NCI-H226 (cell line): ENCODE measurements at places on chromosomes 2 and 18.

DNA sequence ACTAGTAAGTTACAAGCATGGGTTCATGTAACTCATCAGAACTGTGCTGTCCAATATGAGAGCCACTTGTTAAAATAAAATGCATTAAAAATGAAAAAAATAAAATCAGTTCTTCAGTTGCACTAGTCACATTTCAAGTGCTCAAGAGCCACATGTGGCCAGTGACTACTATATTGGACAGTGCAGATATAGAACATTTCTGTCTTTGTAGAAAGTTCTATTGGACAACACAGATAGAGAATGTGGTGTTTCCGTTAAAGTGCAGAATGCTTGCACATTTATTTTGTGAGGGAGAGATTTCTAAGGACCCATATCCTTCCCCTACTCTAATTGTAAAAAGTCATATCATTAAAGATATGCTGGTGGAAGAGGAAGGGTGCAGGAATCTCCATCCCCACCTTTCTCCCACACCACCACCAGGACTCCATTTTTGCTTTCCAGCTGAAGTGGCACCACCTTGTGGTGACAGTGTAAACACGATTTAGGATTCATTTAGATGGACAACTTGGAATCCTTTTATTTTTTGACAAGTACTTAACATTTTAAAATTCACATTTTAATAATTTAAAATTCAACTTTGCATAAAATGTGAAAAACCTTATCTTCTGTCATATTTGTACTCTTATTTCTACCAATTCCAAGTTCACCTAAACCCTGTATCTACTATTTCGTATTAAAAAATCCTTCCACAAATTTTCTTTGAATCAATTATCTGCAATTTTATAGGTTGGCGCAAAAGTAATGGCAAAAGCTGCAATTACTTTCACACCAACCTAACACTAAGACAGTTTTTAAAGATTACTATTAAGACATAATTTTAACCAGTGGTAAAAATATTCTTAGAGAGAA lies 9.4 kb upstream of the CD302 start:
- peak; percentile 38 for DNase-seq

DNA sequence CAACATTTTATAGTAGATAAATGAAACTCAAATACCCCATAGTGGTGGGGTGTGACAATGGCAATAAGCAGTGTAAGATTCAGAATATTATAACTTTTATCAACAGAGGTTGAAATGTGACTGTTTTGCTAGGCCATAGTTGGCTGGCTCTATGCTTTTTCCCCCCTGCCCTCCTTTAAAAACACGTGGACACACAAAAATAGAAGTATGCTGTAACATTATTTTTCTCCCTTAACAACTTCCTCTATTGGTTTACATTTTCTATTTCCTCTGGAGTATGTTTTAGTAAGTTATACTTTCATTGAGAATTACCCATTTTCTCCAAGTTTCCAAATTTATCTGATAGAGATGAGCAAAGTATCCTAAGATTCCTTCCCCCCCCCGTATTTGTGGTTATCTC lies 31.1 kb downstream of the NDUFAF7 start:
- DNase-seq: no peak

GRCh38 chr18:2878656-2879330 lies 32.0 kb downstream of the EMILIN2 start:
- no peak for DNase-seq

DNA sequence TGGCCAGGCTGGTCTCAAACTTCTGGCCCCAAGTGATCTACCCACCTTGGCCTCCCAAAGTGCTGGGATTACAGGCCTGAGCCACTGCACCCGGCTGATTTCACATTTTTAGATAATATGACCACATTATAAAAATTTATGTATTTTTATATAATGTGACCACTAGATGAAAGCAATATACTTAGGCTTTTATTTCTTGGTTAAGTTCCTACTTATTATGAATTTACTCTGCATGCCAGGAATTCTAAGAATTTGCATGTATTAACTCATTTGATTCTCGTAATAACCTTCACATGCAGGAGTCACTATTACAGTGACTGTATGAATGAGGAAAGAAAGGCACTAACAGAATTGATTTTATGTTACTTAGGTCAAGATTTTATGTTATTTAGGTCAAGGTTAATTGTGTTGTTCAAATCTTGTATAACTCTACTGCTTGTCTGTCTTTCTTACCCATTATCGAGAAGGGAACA lies 25.6 kb upstream of the CASP8 start:
- DNase-seq: no peak

DNA sequence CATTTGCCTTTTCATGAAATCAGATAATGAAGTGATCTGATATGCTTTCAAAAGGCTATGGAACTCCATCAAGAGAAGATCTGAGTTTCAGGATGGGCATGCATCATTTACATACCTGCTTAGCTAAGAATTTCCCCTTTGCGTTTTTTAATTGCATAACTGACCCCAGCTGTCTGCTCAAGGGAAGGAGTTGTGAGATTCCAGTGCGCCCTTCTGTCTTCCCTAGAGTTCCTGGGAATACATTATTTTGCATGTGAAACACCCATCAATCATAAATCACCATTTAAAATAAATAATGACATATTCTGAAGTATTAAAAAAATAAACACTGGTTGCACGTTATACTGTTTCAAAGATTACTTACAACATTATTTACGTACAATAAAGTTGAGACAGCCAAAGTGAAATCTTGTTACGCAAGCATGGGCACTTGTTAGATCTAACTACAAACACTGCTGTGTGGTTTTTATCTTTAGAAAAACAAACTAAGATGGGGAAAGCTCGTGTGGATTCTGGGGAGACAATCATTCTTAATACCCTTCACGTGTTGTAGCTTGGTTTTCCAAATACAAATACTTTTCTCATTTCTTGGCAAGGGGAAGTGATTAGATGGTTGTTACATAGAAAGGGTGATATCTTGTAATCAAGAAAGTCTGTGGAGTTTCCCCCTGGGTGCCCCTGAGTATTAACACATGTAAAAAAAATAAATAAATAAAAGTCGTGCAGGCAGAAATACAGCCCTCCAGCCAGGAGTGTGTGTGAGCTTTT lies 125.7 kb upstream of the LMAN1 start:
- peak; percentile 3 for DNase-seq

DNA sequence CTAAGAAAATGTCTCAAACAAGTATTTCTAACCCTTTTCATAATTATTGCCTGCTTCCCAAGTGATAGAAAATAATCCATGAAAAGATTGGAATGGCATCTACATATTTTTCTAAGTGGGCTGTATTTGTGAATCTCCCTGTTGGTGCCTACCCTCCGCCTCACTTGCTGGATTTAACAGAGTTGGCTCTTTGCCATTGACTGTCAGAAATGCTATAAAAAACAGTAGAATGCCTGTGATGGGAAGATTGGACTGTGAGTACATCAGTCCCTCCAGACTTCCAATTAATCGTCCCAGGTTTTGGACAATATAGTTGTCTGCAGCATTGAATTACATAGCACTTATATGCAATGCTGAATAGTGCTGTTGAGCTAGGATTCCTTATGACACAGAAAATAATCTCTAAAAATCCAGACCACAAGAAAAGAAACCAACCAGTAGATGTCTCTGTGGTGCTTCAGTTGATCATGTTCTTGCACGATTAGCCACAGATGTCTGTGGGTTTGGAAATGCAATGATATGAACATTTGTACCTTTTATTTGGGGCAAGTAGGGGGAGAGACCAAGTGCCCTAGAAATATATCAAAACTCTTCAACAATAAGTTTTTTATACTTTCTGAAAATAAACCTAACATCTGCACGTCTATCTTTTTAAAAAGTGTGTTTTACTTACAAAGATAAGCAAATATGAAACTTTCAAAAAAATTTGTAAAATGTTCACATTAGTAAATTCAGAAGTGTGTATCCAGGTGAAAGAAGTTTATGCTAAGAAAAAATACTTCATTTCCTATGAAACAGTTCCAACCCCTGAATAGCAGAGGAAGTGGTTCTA lies 88.5 kb downstream of the DYNAP start:
- DNase-seq: peak; percentile 35

- DNase-seq: no peak
Measured at GRCh38 chr2:46723346-46723745, 192.3 kb downstream of the MCFD2 start.

- DNase-seq: no peak
Measured at GRCh38 chr18:36839835-36840234, 10.9 kb downstream of the KIAA1328 start.

DNA sequence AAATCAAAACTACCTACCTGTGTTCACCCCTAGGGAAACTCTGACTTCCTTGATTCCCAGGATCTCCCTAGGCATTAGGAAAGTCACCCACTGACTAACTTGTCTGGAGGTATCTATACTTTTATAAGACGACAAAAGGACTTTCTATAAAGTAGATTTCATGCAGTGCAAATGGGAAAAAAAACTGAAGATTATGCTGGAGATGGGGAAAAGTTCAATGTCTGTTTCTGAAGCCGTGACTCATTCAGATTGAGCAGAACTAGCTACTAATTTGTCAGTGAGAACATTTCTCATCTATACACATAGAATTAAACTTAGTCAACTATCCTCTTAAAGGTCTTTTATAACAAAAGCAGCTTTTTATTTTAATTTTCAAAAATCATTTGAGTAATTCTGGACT lies 6.0 kb downstream of the SEPTIN10 start:
- DNase-seq: no peak

GRCh38 chr2:230956827-230957755 lies 32.0 kb upstream of the GPR55 start:
- DNase-seq: peak; percentile 45

DNA sequence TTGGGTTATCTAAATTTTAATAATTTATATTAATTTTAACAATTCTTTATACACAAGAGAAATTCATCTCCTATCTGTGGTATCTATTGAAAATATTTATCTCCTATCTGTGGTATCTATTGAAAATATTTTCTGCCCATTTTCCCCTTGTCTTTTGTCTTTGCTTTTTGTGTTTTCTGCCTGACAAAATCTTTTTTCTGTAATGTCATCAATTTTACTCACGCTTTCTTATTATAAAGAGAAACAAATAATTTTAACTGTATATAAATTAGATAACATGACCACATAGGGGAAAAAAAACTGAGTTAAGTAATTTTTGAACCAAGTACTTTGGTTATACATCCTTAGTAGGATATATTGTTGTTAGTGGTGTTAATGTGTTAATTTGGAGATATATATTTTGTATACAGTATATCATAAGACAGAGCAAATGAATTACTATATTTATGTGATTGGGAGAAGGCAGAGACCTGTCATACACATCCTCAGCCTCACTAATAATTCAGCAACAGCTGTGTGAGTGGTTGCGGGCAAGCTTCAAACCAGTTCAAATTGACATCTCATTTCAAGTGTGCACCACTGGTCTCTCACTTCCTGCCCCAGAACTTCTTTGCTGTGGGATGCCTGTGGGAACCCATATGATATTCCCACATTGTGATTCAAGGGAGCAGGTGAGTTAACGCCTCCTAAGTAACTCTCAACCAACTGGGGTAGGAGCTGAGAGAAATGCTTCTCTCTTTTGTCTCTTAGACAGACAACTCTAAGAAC lies 292.4 kb downstream of the SP3 start:
- no peak for DNase-seq

GRCh38 chr2:127843677-127844076 lies 14.3 kb downstream of the POLR2D start:
- DNase-seq: peak; percentile 37

- no peak for DNase-seq
Measured at GRCh38 chr2:9126540-9126939, 80.1 kb upstream of the ASAP2 start.

- DNase-seq: no peak
Measured at GRCh38 chr2:205077159-205077558, 531.9 kb downstream of the PARD3B start.

DNA sequence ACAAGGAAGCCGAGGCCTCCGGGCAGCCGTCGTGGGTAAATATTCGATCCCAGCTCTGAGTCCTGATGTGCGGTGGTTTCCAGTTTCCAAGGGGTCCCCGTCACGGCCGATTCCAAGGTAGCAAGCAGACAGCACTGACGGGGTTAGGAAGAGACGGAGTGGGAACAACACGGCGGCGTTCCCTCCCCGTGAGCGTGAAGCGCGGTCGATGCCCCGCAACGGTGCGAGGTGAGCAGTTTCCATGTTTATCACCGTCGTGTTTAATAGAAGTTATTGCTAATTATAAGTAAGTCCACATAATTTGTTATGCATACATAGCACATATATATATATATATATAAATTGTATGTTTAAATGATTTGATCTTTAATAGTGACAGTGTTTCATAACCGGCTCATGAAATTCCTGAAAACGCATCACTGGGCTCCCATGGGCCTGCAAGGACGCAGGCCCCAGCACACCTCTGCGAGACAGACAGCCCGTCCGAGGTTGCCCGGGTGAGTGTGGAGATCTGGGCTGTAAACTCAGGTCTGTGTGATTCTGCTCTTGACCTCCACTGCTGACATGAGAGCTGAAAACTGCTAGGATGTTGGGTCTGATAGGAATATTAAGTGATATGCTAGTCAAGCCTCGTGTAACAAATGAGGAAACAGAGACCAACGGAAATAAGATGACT lies 243.5 kb upstream of the SALL3 start:
- DNase-seq: no peak

DNA sequence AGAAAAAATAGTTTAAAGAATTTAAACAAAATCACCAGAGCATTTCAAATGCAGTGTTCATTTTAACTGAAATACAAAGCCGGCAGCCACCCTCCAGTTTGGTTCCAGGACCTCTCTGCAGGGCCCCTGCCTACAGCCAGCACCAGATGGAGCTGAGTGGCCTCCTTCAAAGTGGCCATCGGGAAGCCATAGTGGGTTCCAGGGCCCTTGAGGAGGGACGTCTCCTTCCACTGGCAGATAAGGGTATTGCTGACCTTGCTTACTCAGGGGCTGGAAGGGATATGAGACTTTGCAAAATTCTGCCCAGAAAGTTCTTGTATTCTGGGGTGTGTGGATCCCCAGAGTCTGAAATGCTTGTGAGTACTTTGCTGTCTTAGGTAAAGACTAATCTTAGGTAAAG lies 205.2 kb upstream of the APCDD1 start:
- no peak for DNase-seq

GRCh38 chr2:129812071-129812470 lies 167.4 kb upstream of the RAB6C start:
- no peak for DNase-seq

GRCh38 chr18:41690332-41691127 lies 264.5 kb upstream of the PIK3C3 start:
- peak; percentile 33 for DNase-seq

- no peak for DNase-seq
Measured at GRCh38 chr2:29614295-29614830, 307.0 kb downstream of the ALK start.

DNA sequence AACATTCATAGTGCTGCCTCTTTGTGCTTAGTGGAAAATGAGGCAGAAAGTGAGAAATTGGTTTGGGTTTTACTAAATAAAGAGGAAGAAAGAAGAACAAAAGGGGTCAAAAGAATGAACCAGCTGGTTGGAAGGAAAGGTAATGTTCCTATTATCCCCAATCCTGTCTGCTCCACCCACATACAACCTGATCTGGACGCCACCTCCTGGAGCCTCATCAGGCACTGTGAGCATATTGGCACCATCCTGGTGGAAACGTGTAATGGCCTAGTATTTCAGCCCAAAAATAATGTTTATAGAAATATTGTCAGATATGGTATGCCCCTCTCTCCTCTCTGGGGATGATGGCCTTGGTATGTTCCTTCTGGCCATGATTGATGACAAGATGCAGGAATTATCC lies 35.6 kb upstream of the ASNSD1 start:
- no peak for DNase-seq
